H9 (cell line): ENCODE measurements at places on chromosomes 5 and 9.

DNA sequence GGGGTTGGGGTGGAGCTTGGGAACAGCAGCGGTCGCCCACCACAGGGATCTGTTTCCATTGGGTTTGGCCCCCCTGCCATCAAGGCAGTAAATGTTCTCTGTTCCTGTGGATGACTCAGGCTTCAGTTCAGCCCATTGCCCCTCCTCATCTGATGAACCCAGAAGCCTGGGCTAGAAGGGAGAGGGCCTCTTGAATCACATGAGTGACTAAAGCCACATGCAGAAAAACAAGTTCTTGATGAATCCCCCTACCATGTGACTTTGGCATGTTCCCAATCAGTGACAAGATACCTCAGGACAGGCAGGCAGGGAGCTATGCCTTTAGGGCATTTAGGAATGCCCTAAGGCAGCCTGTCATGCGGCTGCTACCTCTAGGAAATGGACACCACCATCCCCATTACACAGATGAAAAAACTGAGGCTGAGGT lies 2.5 kb downstream of the SH3PXD2B start:
- DNase-seq = peak; percentile 35

- DNase-seq = no peak
Measured at GRCh38 chr9:121399126-121399882, 29.3 kb upstream of the STOM start.

GRCh38 chr5:1156754-1157460 lies 44.5 kb upstream of the SLC6A19 start:
- DNase-seq = no peak

DNA sequence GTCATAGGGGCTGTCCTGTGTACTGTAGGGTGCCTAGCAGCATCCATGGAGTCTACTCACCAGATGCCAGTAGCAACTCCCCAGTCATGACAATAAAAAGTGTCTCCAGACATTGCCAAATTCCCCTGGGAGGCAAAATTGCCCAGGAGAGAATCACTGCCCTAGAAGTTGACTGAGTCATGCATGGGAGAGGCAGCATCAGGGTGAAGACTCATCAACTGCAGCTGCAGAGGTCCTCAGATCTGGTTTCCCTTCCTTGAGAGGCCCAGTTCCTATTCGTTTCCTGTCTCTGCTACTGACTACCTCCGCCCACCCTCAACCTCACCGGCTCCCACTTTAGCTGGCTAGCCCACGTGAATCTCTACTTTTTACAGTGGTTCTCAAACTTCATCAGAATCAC lies 88.6 kb upstream of the AGXT2 start:
- no peak for DNase-seq

GRCh38 chr5:114055318-114056184 lies 306.3 kb upstream of the KCNN2 start:
- peak; percentile 78 for DNase-seq

- DNase-seq = no peak
Measured at GRCh38 chr5:163245584-163245983, 191.8 kb upstream of the CCNG1 start.

GRCh38 chr9:38642951-38643814 lies 22.8 kb upstream of the ANKRD18A start:
- no peak for DNase-seq

DNA sequence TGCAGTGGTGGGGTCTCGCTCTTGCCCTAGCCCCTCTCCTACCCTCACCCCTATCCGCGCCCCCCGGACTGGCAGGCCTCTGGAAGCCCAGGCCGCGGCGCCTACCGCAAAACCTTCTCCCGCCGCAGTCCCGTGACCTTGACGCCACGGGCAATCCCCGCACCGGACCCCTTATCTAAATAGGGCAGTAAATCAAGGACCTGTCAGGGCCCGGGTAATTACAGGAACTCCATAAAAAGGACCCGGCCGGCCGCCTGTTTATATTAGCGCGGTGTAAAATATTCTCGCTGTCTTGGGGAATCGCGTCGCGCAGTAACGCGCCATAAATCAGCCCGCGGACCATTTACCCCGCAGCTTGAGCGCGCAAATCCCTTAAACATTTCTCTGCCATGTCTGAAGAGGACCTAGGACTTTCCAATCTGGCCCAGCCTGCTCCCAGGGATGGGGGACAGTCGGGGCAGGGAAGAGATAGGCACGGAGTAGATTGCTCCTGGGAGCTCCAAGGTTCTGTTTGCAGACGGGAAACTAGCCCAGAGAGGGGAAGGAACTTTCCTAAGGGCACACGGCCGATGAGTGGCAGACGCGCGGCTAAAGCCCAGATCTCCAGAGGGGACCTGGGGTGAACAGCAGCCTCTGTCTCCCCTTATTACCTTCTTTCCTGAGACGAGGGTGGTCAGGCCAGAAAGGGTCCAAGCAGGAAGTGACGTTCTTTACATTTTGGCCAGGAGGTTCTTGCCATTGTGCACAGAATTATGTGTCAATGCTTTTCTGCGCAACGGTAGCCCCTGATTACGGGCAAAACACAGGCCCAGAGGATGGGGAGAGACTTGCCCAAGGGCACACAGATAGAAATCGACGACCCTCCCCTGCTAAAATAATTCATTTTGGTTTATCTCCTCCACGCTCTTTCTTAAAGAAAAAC lies 4.8 kb upstream of the HAND1 start:
- DNase-seq = peak; percentile 44

GRCh38 chr9:132946211-132946610 lies 1.8 kb upstream of the TSC1 start:
- DNase-seq = no peak

DNA sequence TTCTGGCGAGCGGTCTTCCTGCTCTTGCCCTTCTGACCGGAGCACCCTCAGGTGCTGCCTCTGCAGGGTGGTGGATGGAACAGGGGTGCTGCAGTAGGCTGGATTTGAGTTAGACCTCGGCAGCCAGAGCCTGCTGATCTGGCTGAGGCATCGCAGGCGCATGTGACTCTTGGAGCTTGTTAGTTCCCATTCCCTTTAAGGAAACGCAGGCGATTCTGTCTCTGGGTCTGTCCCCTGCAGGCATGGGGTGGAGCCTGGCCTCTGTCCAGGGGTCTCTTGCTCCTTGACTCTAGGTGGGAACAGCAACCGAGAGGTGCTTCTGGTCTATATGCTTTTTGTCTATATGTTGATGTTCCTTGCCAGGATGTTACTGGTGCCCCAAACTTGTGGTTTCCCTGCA lies 3.1 kb downstream of the WNK2 start:
- no peak for DNase-seq

GRCh38 chr9:138097501-138097991 lies 220.0 kb downstream of the CACNA1B start:
- peak; percentile 14 for DNase-seq

DNA sequence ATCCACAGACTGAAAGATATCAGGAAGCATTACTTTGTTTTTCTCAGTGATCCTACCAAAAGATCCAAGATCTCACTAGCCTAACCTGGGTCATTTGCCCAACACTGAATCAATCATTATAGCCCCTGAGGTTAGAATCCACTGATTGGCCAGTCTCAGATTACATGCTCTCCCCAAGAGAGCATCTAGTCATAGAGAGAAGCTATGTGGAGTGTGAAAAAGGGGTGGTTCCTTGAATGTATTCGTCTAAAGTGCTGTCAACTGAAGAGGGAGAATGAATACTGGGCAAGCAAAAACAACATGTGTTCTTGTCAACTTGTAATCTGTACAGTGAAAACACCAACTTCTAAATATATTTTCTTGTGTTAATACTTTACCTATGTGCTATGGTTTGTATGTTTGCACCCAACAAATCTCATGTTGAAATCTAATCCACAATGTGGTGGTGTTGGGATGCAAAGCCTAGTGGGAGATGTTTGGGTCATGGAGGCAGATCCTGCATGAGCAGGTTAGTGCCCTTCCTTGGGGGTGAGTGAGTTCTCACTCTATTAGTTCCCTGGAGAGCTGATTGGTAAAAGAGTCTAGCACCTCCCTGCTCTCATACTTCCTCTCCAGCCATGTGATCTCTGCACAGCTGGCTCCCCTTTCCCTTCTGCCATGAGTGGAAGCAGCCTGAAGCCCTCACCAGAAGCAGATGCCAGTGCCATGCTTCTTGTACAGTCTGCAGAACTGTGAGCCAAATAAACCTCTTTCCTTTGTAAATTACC lies 60.3 kb upstream of the PJA2 start:
- DNase-seq = no peak

GRCh38 chr5:80928073-80928472 lies 32.1 kb upstream of the RASGRF2 start:
- no peak for DNase-seq

DNA sequence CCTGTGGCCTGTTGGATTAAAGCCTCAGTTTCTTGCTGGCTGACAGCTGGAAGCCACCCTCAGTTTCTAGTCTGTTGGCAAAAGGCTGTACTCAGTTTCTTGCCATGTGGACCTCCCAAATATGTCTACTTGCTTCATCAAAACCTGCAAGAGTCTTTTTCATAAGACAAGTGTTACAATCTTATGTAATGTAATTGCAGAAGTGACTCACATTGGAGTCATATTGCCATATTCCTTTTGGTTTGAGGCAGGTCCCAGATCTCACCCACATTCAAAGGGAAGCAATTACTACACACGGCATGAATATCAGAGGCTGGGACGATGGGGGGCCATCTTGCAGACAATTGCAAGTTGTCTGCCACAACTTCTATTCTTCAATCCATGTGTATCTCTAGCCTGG lies 286.7 kb upstream of the IL12B start:
- no peak for DNase-seq

GRCh38 chr5:14332746-14333145 lies 189.6 kb downstream of the TRIO start:
- no peak for DNase-seq

- DNase-seq = peak; percentile 62
Measured at GRCh38 chr5:127875235-127876021, 172.2 kb downstream of the CCDC192 start.

- DNase-seq = no peak
Measured at GRCh38 chr9:130869250-130869649, 27.4 kb downstream of the QRFP start.

DNA sequence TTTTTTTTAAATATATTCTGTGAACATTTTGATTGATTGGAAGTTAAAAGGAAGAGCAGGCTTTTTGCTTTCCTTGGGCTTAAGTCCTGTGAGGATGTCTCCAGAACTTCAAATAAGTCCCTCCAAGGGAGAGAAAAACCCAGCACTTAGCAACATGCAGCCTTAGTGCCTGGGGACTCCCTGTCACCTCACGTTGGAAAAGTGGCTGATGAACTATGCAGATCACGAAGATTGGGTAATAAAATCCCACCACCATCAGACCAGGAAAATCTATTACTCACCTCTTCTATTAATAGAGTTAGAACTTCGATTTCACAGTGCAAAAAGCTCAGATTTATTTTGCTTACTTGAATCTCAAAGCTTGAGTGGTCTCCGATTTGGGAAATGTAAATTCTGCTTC lies 507.0 kb downstream of the MAT2B start:
- DNase-seq = no peak

DNA sequence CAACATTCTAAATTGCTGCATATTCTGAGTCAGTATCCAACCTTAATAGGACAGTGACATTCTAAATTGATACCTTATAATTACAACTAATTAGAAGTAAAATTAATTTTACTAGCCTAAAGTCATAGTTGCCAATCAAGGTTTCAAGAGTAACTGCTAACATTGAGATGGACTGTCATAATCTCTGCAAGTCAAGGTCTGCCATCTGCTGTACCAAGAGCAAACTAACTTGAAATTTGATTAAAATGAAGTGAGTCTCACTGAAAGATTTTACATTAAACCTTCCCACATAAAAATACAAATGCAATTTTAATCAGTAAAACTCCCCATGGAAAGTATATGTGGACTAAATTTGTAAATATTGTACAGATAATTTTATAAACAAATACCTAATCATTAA lies 235.3 kb downstream of the PRDM9 start:
- no peak for DNase-seq

DNA sequence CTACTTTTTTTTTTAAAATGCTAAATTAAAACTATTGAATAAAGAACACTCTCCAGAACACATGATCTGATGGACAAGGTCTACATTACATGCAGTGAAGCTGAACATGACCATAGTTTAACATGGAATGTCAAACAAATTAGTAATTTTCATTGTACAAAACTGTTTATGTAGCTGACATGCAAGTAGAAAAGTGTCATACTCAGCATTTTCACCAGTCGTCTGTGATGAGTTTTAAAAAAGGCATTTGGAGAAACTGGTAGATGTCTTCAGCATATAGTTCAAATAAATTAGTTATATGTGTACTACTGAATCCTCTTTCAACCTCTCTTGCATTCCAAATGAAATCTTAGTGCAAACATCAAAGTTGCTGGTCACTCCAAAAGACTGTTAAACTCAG lies 301.9 kb downstream of the FER start:
- no peak for DNase-seq

DNA sequence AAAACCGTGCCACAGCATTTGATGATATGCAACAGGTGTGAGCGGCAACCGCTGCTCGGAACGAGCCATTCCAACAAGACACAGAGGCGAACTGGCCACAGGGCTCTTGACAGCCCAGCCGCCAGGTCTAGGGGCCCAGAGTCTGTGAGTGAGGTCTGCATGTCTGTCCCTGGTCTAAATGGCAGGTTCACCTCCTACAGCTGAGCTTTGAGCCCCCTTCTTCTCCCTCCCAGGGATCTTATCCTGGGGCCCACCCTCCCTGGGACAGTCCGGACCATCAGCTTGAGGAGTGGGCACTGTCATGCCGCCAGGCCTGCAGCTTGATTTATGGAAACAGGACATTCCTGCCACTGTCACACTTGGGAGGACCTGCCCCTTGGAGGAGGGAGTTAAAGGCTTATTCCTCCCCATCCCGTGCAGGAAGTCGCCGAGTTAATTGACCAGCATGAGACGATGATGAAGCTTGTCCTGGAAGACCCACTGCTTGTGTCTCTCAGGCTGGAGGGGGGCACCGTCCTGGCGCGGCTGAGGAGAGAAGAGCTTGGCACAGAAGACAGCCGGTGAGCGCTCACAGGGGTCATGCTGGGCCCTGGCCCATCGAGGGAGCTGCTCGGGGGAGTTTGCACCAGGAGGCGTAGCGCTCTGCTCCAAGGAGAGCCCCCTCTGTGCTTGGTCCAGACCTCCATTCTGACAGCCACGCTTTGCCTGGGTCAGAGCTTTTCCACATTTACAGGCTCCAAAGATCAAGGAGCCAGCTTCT lies 35.5 kb upstream of the LRRC14B start:
- DNase-seq = no peak

GRCh38 chr5:138096363-138096762 lies 12.5 kb downstream of the WNT8A start:
- no peak for DNase-seq

DNA sequence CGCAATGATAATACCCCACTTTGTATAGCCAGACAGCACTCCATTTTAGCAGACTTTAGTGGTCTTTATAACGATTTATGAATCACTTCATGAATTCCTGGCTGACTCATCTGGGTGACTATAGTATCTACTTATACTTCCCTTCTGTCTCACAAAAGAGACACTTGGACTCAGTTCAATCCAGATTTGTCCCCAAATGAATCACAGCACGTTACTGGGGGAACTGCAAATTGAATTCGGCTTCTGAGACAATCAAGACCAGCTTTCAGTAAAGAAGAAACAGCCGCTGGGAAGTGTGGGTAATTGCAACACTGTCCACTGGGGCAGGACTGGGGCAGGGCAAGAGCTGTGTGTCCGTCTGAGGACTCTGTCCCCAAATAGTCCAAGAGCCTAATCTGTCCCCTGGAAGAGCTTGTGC lies 337.3 kb upstream of the RFX3 start:
- no peak for DNase-seq
